ENCODE measurements at places on chromosomes 11 and 22.

DNA sequence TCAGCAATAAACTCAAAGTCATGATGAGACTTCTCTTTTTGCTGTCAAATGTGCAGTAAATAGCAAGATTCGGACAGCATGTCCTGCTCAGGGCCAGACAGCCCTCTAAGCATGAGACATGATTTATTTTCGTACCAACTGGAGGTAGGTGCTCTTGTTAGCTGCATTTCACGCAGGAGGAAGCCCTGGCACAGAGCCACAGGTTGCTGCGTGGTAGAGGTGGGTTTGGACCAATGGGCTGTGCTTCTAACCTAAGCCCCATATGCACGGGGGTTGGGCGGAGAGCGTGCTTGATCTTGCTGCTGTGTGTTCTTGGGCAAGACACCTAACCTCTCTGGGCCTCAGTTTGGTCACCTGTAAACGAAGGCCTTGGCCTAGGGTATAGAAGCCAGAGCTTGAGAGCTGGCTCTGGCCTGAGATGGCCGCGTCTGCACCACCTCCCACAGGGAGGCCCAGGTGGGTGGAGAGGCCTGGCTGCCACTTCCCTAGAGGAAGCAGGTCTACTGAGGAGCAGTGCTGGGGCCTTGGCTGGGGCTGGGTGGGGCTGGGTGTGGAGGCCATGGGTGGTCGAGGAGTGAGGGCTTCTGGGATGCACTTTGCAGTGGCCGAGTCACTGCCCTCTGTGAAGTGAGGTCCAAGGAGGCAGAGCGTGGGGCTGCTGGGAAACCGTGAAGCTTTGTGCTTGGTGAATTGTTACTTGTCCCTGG, 38.5 kb upstream of the GRAMD4 start:
- peak; percentile 56 for DNase-seq

GRCh38 chr11:122995526-122995925, 13.9 kb upstream of the BSX start:
- DNase-seq = no peak

DNA sequence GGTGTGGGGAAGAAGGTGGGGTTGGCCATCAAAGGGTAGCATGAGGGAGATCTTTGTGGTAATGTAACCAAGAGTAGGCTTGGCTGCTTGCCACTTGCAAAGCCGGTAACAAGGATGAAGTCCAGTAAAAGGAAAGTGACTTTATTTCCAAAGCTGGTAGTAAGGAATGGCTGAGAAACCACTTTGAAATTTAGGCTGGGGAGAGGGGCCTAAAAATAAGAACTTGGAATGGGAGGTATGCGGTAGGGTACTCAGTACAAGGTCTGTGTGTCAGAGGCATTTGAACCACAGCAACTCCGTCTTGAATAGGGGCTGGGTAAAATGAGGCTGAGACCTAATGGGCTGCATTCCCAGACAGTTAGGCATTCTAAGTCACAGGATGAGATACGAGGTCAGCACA, 216.0 kb upstream of the ISX start:
- DNase-seq = no peak

GRCh38 chr22:24138649-24139420, 42.5 kb upstream of the SUSD2 start:
- DNase-seq = no peak

- no peak for DNase-seq
These were observed 22.3 kb upstream of the RCE1 start for GRCh38 chr11:66820901-66821300.

DNA sequence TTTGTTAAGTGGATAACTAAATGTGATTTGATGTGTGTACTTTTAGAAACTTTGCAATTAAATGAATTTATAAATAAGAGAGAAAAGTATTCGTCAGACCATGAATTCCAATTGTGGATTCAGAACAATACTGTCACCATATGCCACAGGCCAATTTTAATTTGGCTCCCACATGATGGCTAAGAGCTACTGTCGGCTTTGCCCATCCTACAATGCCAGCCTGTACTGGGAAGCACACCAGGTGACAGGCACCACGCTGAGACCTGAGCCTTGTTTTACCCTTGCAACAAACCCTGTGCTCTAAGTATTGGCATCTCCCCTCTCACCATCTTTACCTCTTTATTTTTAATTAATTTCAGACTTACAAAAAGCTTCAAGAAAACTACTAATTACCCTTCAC, 14.0 kb downstream of the RAB30 start:
- DNase-seq = no peak

DNA sequence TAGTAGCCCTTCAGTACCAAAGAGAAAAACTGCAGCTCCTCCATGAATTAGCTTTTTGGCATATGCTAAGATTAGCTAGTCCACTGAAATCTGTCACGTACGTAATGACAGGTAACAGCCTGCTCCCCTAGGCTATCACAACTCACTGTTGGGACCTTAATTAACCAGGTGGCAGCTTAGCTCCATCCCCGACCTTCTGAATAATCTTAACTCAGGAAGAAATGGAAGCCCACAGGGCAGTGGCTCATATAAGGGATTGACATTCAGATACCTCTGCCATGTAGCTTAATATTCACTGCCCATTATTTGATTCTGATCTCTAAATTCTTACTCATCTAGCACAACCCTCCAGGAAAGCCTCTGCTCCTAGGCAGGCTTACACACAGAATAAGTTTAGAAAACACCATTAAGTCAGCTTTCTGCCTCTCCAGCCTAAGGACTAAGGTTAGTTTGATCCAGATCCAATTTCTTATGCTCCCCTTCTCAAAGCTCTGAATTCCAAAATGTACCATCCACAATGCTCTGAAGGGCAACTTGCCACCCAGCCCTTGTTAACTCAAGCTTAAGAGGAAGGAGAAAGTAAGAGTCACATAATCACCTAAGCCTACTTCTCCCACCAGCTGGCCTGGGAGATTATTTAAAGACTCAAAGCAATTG, 5.0 kb downstream of the HSPA8 start:
- no peak for DNase-seq

DNA sequence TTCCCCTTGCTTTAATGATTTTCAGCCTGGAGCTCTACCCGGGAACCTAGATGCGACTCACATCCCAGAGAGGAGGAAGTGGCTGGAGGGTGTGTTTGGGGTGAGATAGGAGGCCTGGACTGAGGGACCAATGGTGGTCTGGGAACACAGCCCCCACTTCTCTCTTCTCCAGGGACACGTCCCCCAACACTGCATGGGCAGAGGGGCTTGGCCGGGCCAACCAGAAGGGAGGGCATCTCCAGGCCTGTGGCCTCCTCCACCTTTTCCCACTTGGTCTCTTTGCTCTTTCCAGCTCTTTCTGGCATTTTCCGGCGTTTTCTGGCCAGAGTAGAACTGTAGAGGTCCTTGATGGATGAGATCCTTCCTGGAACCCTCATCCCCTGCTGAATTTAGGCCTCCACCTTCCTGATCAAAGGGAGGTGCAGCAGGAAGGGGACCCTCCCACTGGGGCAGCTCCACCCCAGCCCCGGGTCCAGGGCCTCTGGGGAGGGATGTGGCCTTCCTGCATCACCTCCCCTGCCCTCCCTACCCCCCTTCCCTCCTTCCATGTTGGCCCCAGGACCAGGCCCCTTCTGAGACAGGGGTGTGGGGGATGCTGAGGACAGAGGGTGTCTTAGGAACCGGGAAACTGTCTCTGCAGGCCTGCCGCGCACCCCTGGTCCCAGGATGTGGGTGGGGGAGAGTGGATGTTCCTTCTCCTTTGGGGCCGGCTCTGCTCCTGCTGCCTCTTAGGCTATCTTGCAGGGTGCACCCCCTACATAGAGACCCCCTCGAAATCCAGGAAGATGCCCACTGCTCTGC, 24.4 kb downstream of the MRGPRG start:
- DNase-seq = peak; percentile 42

- no peak for DNase-seq
These were observed 526.1 kb downstream of the MIAT start for GRCh38 chr22:27183474-27183873.

DNA sequence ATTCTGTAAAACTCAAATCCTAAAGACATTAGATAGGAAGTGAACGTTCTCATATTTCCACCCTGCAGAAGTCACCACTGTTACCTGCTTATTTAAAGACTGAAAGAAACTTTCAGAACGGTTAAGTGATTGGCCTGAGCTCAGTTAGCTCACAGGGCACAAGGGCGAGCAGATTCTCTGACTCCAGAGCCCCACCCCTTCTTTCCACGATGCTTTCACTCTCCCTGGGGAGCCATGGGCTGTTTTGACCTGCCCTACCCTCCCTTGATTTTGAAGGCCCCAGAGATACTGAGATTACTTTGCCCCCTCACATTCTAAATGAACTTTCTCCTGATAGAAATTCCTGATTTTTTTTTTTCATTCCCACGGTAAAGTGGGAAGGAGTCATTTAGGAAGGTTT, 33.9 kb downstream of the ARHGAP1 start:
- DNase-seq = no peak

DNA sequence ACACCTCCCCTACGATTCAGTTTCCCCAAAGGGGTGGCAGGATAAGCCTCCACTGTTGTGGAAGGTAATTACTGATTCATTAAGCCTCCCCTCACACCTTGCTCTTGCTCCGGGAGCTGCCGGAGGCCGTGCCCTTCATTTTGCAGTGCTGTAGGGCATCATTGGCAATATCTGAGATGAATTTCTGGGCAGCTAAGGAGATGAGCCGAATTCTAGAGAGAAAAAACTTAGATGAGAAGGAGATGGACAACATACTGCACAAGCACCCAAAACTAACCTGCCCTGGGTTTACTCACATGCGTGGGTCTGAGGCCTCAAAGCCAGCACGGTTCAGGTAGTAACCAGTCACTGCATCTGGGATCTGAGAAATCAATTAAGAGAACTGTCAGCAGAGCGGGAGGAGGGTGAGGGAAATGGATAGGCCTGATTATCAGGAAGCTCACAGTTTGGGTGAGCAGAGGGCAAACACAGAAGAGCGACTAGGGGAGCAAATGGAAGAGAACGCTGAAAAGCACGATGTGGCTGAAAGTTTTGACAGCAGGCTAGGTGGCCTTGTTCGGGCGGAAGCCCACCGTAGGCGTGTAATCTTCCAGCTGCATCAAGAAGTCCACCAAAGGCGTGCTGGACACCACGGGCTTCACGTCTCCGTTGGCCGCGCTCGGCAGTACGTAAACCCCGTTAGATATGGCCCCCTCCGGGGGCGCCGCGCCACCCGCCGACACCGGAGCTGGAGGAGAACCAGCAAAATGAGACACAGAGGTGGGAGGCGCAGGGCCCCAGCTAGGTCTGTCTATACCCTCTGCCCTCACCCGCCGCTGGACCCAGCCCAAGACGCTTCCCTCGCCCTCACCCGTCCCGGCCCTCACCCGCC, 689 bp downstream of the TAF10 start:
- DNase-seq = peak; percentile 43

- no peak for DNase-seq
These were observed 561 bp downstream of the FXYD2 start for GRCh38 chr11:117823946-117824420.

GRCh38 chr11:63877658-63878241, 38.8 kb downstream of the MARK2 start:
- no peak for DNase-seq

DNA sequence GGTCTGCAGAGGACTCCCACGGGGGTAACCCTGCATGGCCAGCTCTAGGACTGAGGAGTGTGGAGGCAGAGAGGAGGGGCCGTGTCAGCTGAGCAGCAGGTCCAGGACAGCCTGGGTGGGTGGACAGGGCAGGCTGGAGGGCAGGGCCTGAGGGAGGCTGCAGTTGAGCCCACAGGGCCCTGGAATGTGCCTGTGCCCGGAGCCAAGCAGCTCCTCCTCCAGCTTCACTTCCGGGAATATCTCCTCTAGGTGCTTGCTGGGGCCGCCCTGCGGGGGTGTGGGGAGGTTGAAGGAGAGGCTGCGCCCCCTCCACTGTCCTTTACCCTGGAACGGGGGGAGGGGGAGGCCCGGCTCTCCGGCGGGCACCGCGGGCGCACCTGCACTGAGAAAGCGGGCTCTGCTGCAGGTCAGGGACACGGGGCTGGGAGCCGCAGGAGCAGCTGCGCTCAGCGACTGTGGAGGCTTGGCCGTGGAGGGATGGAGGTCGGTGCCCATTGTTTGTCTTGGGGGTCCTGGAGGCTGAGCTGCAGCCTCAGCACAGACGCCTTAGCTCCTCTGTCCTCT, 1293.2 kb downstream of the BRD1 start:
- no peak for DNase-seq

DNA sequence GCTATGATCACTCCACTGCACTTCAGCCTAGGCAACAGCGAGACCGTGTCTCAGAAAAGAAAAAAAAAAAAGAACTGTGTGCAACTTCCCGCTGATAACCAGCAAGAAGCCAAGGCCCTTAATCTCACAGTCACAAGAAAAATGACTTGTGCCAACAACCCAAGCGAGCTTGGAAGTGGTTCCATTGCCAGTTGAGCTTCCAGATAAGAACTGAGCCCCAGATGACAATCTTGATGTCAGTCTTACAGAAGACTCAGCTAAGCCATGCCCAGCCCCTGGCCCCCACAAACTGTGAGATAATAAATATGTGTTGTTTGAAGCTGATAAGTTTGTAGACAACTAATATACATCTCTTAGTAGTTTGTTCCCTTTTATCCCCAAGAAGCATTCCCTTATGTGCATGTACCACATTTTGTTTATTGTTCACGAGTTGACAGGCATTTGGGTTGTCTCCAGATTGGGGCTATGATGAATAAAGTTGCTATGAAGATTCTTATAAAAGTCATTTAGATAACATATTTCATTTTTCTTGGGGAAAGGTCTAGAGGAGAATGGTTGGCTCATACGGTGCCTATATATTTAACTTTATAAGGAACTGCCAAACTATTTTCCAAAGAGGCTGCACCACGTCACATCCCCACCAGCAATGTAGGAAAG, 85.9 kb downstream of the TIMP3 start:
- DNase-seq = no peak

GRCh38 chr11:86150847-86151173, 81.9 kb upstream of the PICALM start:
- no peak for DNase-seq

GRCh38 chr22:32880061-32880460, 78.6 kb downstream of the TIMP3 start:
- DNase-seq = no peak

GRCh38 chr11:46012185-46012584, 89.7 kb downstream of the LARGE2 start:
- no peak for DNase-seq

DNA sequence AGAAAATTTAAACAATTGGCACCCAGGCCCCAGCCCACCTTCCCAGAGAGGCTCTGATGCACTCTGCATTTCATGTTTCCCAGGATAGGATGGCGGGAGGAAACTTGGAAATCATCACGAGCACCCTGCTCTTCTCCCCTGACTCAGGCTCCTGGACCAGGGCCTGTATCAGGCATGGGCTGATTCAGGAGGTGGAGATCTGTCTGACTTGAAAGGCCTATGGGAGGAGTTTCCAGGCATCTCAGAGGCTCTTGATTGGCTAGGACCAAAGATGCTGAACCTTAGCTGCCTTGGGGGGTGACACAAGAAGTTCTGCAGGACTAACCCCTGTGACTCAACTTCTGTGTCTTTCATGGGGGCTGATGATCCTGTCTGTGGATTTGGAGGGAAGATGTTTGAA, 106.2 kb downstream of the PKNOX2 start:
- DNase-seq = no peak

GRCh38 chr11:2399488-2400068, 972 bp upstream of the TSSC4 start:
- DNase-seq = no peak
